SHP77 treated with DMSO at 0.1 percent for 48 hours (cell line): ENCODE measurements at places on chromosomes 16 and 17.
A peak's percentile ranks its signal among the peaks of the same experiment; 100 is the strongest.

- DNase-seq = no peak
Measured at GRCh38 chr17:57685499-57686132, 59.5 kb downstream of the CCDC182 start.

- no peak for DNase-seq
Measured at GRCh38 chr17:67565068-67565467, 152.7 kb upstream of the NOL11 start.

GRCh38 chr17:41411072-41411840 is 13.1 kb downstream of the KRT37 start:
- no peak for DNase-seq

DNA sequence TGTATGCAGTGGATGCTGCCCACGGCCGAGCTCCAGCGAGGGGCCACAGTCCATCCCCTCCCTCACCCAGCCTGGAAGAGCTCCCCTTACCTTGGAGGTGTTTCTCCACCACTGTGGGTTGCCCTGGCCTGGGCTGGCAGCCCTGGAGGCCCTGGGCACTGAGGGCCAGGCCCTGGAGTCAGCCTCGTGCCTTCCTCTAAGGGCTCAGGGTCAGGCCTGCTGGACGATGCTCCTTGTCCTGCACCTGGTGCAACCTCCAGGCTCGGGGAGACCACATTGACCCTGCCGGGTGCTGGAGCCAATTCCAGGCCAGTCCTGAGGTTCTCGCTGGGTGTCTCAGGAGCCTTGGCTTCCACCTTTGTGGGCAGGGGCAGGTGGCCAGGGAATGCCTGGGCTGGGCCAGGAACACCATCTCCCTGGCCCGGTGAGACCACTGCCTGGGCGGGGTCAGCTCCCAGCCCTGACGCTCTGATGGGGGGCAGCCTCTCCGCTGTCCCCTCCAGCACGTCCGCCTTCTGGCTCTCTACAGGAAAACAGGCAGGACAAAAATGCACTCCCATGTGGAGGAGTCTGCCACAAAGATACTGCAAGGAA is 10.4 kb downstream of the MYLK3 start:
- DNase-seq = no peak

- DNase-seq = no peak
Measured at GRCh38 chr16:67927131-67927941, 4.3 kb downstream of the CTRL start.

GRCh38 chr17:76038050-76038449 is 10.9 kb upstream of the EVPL start:
- no peak for DNase-seq

- no peak for DNase-seq
Measured at GRCh38 chr17:48095611-48096010, 5.7 kb downstream of the CBX1 start.

- DNase-seq = no peak
Measured at GRCh38 chr16:10250137-10250828, 68.1 kb upstream of the GRIN2A start.

DNA sequence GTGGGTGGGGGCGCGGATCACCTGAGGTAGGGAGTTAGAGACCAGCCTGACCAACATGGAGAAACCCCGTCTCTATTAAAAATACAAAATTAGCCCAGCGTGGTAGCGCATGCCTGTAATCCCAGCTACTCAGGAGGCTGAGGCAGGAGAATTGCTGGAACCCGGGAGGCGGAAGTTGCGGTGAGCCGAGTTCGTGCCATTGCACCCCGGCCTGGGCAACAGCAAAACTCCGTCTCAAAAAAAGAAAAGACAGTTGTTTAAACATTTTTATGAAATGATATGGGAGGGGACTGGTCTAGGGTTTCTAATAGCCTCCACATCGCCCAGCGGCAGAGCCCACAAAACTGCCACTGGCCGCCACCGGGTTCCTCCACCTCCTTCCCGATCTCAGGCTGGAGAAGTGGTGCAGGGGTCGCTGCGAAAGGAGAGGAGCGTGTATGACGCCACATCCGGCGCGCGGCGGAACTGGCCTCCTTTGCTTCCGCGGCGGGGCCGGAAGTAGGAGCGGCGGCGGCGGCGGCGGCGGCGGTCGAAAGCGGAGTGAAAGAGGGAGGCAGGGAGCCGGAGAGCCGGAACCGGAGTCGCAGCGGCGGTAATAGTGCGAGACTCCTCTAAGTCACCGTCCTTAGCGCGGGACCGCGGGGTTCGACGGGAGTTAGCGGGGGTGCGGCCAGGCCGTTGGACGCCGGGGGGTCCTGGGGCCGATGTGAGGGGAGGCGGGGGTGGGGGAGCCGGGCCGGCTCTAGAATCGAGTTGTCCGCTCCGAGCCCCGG is at the start of gene PPP4C:
PPP4C (plus strand) TSS at position 492 of the 773 bp plus-strand sequence. CDS start 384 bp downstream, outside the sequence.
- DNase-seq = peak; percentile 85

- no peak for DNase-seq
Measured at GRCh38 chr17:59666235-59666634, 41.0 kb downstream of the PTRH2 start.

- no peak for DNase-seq
Measured at GRCh38 chr16:65309354-65309753, 187.5 kb upstream of the CDH11 start.

DNA sequence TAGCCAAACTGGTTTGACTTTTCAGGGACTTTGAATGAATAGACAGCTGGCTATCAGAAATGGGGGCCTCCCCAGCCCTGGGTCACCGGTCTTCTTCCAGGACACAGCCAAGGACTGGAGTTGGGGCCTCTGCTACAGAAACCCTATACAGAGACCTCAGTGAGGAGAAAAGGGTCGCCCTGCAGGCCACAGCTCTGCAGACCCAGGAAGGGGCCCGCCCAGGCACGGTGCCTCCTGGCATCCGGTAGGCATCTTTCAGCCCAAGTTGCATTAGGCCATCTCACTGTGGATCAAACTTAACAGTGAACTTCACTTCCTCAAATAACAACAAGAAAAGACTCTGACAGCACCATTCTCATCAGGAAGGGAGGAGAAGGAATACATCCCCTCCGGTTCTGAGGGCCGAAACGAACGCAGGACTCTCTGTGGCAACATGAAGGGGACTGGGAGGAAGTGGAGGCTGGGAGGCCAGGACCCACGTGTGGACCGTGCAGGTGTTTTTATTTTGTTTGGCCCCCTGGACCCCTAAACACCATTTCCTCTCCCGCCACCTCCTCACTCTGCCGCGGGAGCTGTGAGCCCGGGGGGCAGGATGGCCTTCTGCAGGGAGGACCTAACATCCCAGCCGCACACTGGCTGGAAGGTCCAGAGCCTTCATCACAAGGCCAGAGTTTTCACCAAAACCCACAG is 7.2 kb downstream of the SLC38A10 start:
- no peak for DNase-seq

- DNase-seq = no peak
Measured at GRCh38 chr17:46796084-46796483, 22.4 kb downstream of the WNT3 start.

DNA sequence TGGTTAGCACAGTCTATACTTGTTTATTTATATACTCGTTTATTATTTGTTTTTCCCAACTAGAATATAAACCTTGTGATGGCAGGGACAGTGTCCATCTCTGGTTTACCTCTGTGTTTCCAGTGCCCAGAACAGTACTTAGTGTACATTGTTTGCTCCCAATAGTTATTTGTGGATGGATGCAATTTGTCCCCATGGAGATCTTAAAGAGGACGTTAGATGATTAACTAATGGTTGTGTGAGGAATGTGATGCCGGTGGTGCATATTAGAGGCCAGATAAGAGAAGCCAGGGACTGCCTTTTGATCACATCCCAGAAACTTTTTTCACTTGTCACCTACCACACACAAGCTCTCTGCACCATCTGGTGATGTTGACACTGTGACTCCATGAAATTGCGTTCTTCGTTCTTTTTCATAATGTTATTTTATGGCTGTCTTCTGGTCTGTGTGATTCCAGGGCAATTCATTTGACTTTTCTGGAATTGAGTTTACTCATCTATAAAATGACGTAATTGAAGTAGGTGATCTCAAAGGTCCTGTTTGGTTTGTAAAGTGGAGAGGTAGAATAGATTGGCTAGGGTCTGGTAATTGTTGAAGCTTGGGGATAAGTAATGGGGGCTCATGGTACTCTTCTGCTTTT is 1.2 kb downstream of the COX10 start:
- no peak for DNase-seq

DNA sequence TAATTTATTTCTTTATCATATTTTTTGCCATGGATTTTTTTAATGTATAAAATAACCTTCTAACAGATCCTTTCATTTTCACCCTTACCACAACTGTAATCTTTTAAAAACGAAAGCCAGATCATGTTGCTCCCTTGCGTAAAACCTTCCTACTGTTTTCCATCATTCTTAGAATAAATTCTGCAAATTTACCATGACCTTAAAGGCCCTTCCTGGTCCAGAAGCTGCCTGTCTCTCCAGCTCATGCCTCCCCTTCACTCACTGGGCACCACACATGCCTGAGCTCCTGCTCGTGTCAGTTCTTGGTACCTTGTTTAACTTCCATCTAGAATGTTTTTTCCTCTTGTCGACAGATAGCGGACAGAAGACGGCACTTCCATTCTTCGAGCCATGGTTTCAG is 245.0 kb upstream of the CDH5 start:
- no peak for DNase-seq

DNA sequence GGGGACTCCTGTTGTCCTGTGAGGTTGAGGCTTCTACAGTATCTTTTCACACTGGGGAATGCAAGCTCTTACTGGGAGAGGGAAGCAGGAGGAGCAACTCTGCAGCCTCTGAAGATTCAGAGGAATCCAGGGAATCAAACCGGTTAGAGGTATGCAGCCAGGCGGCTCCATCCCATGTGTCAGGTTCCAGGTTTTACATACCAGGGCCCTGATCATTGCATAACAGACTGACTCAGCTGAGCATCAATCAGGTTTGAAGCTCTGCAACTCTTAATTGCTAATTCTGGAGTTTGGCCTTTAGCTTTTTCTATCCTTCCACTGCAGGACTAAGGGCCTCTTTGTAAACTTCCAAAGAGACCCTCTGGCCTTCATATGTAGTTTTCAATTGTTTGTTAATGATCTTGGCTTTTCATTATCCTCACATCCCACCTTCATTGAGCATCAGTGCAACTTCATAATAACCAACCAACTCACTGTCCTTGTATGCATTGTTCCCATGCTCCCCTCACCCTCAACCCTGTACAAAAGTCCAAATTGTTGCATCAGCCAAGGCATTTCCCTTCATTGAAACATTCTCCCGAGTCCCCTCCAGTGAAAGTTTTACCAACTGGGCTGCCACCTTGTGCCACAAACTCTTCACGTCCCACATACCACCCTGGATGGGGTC is 59.7 kb upstream of the DHX40 start:
- DNase-seq = no peak

DNA sequence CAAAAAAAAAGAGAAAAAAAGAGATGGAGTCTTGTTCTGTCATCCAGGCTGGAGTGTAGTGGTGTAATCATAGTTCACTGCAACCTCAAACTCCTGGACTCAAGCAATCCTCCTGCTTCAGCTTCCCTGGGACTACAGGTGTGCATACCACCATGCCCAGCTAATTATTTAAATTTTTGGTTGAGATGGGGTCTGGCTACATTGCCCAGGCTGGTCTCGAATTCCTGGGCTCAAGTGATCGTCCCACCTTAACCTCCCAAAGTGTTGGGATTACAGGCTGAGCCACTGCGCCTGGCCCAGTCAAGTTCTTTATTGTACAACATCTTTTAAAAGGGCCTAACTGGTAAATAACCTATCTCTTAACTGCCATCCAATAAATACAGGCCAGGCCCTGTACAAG is 6.1 kb upstream of the RANGRF start:
- no peak for DNase-seq

DNA sequence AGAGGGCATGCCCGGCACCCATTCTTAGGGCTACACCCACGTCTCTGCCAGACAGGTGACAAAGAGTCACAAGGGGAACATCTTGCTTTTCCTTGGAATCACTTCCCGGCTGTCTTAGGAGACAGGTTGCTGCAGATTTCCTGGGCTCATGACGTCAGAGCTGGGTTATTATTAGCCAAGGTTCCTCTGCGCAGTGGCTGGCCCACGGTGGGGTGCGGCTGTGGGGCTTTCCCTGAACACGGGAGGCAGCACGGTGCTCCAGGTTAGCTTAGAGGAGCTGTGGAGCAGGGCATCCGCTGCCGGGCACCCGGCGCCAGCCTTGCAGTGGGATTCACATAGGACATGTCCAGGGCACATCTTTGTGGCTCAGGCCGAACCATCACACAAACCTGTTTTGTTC is 118.0 kb upstream of the PLCG2 start:
- DNase-seq = no peak

DNA sequence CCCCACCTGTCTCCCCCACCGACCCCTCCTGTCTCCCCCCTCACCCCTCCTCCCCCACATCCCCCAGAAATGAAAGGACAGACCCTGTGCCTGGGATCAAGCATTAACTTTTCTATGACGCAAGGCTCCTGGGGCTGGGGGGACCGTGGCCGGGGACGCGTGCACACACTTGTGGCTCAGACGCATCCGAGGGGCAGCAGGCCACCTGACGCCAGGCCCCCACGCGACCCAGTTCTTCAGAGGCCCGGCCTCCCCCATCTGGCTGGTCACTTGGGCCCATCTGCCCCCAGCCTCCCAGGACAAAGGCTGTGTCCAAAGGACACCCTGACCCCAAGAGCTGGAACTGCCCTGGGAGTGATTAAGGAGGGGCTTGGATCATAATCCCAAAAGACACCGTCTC is 14.0 kb upstream of the PVALEF start:
- DNase-seq = no peak

GRCh38 chr17:64240741-64241347 is 22.2 kb downstream of the TEX2 start:
- no peak for DNase-seq

DNA sequence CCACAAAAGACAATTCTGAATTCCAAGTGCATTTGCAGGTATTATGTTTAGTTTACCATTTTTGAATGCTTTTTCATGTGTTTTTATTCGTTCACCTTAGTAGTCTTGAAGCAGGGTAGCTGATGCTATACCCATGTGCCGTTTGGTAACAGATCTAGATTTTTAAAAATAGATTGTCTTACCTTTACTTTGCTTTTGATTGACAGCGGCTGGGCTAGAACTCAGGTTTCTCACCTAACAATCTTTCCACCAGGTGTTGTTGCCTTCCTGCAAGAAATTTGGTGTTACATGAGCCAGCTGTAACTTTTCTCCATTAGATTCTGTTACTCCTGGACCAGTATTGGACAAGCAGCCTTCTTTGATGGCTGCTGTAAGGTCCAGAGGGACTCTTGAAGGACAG is 1.5 kb upstream of the FTSJ3 start:
- DNase-seq = no peak

DNA sequence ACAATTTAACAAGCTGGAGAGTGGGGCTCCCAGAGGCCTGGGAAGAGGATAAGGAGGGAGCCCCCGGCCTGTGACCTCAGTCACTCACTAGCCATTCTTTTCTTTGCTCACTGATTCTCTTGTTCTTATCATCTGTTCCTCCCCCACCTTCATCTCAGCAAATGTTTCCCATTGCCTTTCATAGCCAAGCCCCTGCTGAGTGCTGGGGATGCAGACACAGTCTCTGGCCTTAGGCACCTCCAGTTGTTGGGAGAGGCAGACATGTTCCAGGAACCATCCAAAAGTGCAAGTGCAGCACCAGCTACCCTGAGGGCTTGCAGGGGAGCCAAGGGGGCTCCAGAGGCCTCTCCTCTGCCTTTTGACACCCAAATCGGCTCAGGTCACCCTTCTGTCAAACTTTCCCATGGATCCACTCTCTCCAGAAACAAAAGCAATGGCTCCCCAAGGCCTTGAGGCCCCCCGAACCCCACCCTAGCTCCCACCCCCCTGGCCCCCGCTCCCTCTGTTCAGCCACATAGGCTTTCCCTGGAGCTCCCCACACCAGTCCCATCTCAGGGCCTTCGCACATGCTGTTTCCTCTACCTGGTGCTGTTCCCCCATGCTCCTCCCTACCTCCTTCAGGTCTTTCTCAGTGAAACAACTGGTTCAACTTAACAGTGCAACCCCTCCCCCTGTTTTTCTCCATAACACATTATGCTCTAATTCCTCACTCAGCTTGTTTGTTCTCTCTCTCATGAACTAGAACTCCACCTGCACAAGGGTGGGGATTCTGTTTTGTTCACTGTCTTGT is 14.9 kb upstream of the KCNJ12 start:
- no peak for DNase-seq
